Psoas muscle (tissue), 8 donors: ENCODE measurements at places on chromosomes 2 and 18.

- no peak overlapping the region for H3K27ac ChIP-seq
- H3K4me3 ChIP-seq: no peak overlapping the region
- no peak for DNase-seq
Measured at GRCh38 chr2:37563375-37564015, 107.9 kb downstream of the CDC42EP3 start.

DNA sequence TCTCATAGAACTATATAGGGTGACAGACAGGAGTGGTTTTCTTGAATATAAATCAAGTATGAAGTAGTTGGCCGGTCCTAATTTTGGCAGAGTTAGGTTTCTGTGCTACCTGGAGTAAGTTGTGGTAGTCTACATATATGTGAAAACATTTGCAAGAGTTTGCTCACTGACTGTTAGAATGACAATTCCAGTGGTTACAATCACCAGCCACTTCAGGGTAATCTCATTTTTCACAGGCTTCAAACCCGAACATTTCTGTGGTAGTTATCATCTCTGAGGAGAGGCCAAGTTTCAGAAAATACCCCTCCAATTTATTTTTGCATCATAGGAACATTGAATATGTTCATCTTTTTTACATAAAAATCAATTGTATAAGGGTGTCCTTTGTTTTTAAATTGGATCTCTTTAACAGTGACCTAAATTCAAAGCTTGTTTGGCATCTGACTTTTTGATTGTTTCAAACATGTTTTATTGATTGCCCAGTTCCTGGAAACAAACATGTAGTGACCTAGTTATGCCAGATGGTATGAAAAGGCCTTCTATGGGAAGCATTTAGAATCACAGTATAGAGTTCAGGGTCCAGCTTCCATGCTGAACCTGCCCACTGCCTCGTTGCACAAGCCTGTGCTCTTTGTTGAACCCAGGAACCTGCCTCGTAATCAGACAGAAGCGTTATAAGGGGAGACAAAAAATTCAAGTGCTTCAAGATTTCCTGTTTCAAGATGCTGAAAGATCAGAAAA lies 250.6 kb downstream of the LTBP1 start:
- no peak overlapping the region for H3K4me3 ChIP-seq
- H3K27ac ChIP-seq: no peak overlapping the region
- no peaks in the 10 kb centered on the region for H3K27me3 ChIP-seq
- H3K36me3 ChIP-seq: no peaks in the 10 kb centered on the region
- H3K4me1 ChIP-seq: no peaks in the 10 kb centered on the region
- no peak for DNase-seq

DNA sequence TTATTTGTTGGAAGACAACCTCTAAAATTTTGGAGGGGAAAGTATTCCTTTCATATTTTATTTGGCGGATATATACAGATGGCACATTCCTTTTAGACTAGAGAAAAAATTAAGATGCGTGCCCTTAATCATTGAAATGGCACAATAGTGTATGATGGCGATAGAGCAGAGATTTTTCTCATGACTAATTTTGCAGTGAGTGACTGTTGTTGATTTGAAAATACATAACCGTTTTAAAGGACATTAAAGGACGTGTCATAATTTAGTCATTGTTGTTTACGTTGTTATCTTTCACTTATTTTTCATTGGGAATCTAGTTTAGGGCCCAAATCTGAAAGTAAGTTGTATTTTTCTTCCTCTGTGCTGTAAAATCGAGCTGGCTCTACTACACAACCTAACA lies 61.7 kb downstream of the CERS6 start:
- peaks cover 46% of the 10 kb centered on the region for H3K4me1 ChIP-seq
- peak overlapping the region; percentile 21 for H3K27ac ChIP-seq
- no peak overlapping the region for H3K4me3 ChIP-seq
- no peaks in the 10 kb centered on the region for H3K27me3 ChIP-seq

- H3K4me1 ChIP-seq: no peaks in the 10 kb centered on the region
- H3K36me3 ChIP-seq: no peaks in the 10 kb centered on the region
- no peak overlapping the region for H3K4me3 ChIP-seq
- H3K27me3 ChIP-seq: no peaks in the 10 kb centered on the region
- no peak overlapping the region for H3K27ac ChIP-seq
Measured at GRCh38 chr2:123864416-123864815, 160.7 kb upstream of the CNTNAP5 start.

DNA sequence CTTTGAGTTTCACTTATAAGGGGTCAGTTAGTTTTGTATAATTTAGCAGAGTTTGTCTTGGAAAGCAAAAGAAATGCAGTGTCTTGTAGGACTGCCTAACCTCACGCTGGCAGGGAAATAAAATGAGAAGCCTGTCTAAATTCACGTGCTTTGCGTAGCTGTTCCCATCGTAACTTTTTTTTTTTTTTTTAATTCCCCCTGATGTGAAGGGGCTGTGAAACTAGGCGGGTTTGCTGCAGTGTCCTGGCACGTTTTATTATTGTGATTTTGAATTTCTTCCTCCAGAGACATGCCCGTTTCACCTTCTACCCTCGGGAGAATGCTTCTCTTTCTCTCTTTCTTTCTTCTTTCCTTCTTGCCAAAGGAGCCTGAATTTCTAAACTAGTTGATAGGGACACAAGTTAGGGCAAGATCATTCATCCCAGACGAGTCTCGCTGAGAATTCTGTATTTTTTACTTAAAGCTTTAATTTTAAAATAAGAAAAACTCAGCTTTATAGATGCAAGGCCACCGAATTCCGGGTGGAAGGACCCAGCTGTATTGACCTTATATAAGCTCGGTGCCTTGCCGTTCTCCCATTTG lies 2.3 kb downstream of the MEIS1 start:
- H3K36me3 ChIP-seq: peaks cover 5% of the 10 kb centered on the region
- peak overlapping the region; percentile 70 for H3K4me3 ChIP-seq
- H3K27me3 ChIP-seq: no peaks in the 10 kb centered on the region
- no peaks in the 10 kb centered on the region for H3K4me1 ChIP-seq
- DNase-seq: no peak

GRCh38 chr2:240466579-240467148 lies 31.2 kb downstream of the GPC1 start:
- H3K4me1 ChIP-seq: no peaks in the 10 kb centered on the region
- no peak for DNase-seq
- H3K4me3 ChIP-seq: no peak overlapping the region

DNA sequence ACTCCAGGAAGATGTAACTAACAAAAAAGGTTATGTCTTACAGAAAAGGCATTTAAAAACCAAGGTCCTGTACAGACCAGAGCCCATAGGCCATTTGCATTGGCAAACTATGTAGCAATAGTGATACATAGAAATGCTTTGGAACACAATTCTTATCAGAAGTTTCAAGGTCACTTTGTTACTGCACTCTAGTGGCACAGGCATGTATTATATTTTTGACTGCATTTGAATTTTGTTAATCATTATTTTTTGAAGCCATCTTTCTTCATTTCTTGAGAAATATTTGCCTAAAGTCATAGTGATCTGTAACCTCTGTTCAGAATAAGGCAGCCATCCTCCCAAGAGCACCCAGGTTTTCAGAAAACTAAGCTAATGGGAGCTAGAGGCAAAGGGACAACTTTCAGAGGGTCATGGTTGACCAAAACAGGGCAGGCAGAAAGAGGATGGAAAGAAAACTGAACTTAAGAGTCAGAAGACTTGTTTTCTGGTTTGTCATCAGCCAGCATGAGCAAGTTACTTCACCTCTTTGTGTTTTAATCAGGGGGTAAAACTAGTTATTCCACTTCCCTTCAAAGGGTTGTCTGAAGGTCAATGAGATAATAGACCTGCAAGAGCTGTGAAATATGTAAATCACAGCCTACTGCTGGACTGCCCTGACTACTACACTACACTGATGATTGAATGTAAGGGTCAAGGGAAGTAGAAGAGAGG lies 41.5 kb downstream of the SLC38A11 start:
- H3K27me3 ChIP-seq: no peaks in the 10 kb centered on the region
- H3K36me3 ChIP-seq: no peaks in the 10 kb centered on the region
- H3K4me3 ChIP-seq: no peak overlapping the region

- no peaks in the 10 kb centered on the region for H3K36me3 ChIP-seq
- H3K27ac ChIP-seq: no peak overlapping the region
- no peaks in the 10 kb centered on the region for H3K27me3 ChIP-seq
- no peak overlapping the region for H3K4me3 ChIP-seq
- peaks cover 10% of the 10 kb centered on the region for H3K4me1 ChIP-seq
Measured at GRCh38 chr2:168686452-168687191, 115.8 kb upstream of the NOSTRIN start.

GRCh38 chr2:230907361-230908091 lies 17.5 kb downstream of the GPR55 start:
- no peaks in the 10 kb centered on the region for H3K4me1 ChIP-seq
- H3K27ac ChIP-seq: no peak overlapping the region
- H3K27me3 ChIP-seq: no peaks in the 10 kb centered on the region
- no peak overlapping the region for H3K4me3 ChIP-seq
- no peak for DNase-seq

- no peaks in the 10 kb centered on the region for H3K27me3 ChIP-seq
- DNase-seq: no peak
- no peaks in the 10 kb centered on the region for H3K4me1 ChIP-seq
- no peak overlapping the region for H3K27ac ChIP-seq
- no peak overlapping the region for H3K4me3 ChIP-seq
Measured at GRCh38 chr2:221346411-221346810, 225.7 kb downstream of the EPHA4 start.

DNA sequence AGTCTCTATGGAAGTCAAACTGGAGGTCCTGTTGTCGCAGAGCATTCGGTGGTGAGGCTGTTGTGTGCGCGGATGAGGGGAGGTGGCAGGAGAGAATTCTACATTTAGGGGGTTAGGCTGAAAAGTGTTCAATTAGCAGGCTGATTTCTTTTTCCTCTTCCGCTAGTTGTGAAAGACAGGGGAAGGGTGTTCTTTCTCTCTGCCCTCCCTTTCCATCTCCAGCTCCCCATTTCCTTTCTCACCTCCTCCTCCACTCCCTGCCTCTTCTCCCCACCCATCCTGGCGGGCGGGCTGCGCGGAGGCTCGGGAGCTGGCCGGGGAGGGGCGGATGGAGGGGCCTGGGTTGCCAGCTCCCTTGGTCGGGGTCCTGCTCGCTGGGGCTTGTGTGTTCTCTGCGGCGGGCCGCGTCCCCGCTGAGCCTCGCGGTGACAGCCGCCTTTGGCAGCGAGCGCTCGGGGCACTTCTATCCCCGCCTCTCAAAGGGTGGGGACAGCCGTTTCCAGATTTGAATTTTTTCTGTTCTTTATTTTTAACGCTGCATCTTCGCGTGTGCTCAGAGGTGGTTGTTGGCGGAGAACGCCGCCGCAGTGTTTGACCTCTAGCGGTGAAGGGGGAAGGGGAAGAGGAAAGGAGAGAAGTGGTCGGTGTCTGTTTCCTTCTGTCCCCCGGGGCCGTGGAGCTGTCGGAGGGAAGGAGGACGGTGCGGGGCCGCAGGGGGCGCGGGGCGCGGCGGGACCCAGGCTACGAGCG lies 3.6 kb downstream of the SOX11 start:
- H3K36me3 ChIP-seq: no peaks in the 10 kb centered on the region
- H3K27me3 ChIP-seq: peaks cover 98% of the 10 kb centered on the region
- DNase-seq: no peak
- H3K4me3 ChIP-seq: peak overlapping the region; percentile 62
- peaks cover 7% of the 10 kb centered on the region for H3K4me1 ChIP-seq

GRCh38 chr2:42663828-42664227 lies 95.4 kb downstream of the MTA3 start:
- no peaks in the 10 kb centered on the region for H3K4me1 ChIP-seq
- no peaks in the 10 kb centered on the region for H3K27me3 ChIP-seq
- H3K27ac ChIP-seq: no peak overlapping the region
- peaks cover 15% of the 10 kb centered on the region for H3K36me3 ChIP-seq

- no peak for DNase-seq
- no peaks in the 10 kb centered on the region for H3K4me1 ChIP-seq
- no peak overlapping the region for H3K27ac ChIP-seq
- no peak overlapping the region for H3K4me3 ChIP-seq
- no peaks in the 10 kb centered on the region for H3K27me3 ChIP-seq
Measured at GRCh38 chr2:7899241-7899640, 782.6 kb upstream of the ID2 start.

GRCh38 chr2:105391058-105391627 lies 7.7 kb downstream of the FHL2 start:
- no peaks in the 10 kb centered on the region for H3K36me3 ChIP-seq
- DNase-seq: no peak
- H3K27ac ChIP-seq: peak overlapping the region; percentile 88

DNA sequence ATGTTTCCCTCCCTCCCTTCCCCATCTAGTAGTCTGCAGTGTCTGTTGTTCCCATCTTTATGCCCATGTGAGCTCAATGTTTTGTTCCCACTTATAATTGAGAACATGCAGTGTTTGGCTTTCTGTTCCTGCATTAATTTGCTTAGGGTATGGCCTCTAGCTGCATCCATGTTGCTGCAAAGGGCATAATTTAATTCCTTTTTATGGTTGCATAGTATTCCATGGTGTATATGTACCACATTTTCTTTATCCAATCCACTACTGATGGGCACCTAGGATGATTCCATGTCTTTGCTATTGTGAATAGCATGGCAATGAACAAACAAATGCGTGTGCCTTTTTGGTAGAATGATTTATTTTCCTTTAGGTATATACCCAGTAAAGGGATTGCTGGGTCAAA lies 60.6 kb upstream of the CYP26B1 start:
- H3K4me1 ChIP-seq: peaks cover 3% of the 10 kb centered on the region
- no peak for DNase-seq
- no peaks in the 10 kb centered on the region for H3K27me3 ChIP-seq
- H3K27ac ChIP-seq: no peak overlapping the region

- no peak for DNase-seq
- H3K27me3 ChIP-seq: no peaks in the 10 kb centered on the region
- no peak overlapping the region for H3K27ac ChIP-seq
- H3K4me3 ChIP-seq: no peak overlapping the region
Measured at GRCh38 chr2:189952536-189953109, 109.9 kb downstream of the MSTN start.
